ENCODE measurements at places on chromosomes 16 and 17.

DNA sequence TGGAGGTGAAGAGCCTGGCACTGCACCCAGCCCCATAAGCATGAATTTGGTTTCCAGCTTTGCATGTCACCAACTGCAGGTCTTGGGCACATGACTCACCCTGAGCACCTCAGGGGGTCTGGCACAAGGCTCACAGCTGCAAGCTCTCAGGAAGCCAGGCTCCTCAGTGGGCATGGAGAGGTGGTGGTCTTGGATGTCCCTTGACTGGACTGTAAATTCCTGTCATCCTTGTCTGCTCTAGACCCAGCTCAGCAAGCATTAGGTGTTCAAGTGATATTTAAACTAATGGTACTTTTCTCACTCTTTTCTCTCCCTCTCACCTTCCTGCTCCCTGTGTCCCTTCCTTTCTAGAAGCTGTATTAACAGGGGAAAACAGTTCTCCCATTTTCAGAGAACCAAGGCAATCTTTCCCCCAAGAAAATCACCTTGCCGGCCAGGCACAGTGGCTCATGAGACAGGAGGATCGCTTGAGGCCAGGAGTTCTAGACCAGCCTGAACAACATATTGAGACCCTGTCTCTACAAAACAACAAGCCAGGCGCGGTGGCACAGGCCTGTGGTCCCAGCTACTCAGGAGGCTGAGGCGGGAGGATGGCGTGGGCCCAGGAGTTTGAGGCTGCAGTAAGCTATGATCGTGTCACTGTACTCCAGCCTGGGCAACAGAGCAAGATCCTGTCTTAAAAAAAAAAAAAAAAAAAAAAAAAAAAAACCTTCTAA is 5.1 kb upstream of the KIFC3 start:
- DNase-seq: no peak

- DNase-seq: no peak
These were observed 37.9 kb downstream of the NUP88 start for GRCh38 chr17:5381542-5381941.

DNA sequence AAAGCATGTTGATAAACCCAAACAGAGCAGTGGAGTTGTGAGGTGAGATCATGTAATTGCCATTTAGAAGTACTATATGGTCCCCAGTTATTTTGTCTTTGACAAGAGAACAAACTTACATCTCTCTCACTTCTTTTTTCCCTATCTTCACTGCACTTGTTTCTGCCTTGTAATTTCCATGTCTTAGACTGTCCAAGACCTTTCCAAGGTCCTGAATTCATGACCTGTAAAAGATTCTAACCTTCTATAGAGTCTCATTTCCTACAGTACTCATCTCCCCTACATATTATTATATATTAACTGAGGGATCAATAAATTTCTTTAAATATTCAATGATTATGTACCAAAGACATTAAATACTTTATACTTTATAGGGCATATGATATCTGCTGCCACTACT is 295.3 kb upstream of the KIF2B start:
- no peak for DNase-seq

DNA sequence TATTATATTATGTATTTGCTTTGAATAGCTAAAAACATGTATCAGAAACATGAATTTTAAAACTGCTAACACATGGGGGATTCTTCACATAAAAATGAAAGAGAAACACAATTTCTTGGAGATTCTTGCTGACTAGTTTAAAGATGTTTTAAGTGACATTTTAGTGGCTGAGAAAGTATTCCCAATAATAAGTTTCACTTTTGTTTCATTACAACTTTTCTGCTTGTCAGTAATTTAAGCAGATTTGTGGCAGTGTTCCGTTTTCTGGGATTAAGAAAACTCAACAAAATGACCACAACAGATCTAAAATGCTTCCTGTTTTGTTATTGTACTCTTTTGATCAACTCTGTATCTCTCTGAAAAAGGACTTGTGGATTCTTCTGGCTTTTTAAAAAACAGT is 75.9 kb downstream of the NLK start:
- peak; percentile 46 for DNase-seq

DNA sequence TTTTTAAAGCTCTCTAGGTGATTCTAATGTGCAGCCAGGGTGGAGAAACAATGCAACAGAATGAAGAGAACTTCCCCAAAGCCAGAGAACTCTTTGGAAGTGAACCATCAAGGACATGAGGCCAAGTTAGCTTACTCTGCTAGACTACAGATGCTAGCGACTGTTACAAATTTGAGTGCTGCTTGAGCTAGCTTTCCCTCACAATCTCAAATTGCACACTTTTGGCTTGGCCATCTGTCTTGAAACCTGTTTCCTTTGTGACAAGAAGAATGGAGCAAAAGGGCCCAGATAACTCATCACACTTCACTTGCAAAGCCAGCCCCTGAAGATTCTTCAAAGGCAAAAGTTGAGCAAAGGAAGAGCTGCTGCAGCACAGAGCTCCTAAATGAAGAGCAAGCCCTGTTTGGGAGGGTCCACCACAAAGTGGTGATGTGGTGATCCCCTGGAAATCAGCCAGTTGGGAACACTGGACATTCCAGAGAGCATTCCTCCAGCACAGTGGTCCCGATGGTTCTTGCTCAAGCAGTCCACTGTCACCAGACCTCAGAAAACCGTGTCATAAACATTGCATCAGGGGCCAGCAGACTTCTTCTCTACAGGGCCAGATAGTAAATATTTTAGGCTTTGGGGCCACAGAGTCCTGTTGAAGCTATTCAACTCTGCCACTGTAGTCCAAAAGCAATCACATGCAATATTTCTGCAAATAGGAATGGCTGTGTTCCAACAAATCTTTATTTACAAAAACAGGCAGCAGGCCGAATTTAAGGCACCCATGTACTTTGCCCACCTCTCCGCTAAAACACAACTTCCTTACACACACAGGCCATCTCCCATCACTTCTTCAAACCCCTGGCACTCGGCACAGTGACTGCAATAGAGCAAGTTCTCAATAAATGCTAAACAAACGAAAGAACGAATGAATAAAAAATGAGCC is 21.2 kb downstream of the SLC39A11 start:
- DNase-seq: peak; percentile 38

DNA sequence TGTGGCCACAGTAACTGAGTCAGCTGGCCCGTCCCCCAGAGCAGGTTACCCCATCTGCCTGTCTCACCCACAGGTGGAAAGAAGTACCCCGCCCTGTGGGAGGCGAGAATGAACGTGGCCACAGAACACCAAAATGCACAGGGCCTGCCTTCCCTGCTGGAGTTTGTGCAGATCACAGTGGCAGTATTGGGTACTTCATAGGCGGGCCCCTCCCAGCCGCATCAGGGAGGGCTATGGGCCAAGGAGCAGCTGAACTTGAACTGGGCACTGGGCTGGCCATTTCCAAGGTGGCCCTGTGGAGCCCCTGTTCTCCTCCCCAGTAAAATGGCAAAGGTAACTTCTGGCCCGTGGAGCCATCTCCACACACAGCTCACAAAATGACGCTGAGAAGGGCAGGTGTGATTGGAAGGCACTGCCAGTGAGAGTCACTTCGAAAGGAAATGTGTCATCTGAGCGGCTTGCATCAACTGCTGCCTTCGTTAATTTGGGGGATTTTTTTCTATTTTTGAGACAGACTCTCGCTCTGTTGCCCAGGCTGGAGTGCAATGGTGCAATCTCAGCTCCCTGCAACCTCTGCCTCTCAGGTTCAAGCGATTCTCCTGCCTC is 162.9 kb downstream of the ENGASE start:
- DNase-seq: no peak

- no peak for DNase-seq
These were observed 21.4 kb downstream of the PITPNM3 start for GRCh38 chr17:6534846-6535514.

DNA sequence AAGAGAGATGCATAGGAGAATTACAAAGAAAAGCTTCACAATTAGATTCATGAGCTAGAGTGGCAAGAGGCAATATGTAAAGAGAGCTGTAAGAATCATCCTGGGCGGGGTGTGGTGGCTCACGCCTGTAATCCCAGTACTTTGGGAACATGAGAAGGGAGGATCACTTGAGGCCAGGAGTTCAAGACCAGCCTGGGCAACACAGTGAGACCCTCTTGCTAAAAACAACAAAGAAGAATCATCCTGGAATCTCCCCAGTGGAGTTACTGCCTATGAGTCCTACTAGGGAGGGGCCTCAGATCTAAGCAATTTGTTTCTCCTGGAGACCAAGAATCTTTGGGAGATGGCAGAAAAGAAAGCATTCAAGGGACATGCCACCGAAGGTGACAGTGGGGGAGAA is 119.1 kb downstream of the HIC1 start:
- DNase-seq: peak; percentile 71

- DNase-seq: no peak
These were observed 46.8 kb downstream of the OMG start for GRCh38 chr17:31250229-31250628.

DNA sequence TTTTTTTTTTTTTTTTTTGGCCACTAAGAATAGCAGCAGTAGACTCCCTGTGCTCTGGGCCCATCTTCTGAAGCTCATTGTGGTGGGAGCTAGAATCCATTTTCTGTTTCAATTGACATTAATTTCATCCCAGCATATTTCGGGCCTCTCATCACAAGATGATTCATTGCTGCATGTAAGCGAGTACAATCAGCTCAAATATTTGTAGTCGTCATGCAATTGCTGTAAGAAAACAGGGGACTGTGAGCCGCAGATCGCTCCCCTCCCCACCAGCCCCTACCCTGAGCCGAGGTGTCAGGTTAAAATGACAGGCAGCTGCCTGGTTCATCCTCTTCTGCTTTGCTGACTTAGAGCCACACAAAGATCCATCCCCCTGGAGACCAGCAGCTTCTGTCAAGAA is 358.8 kb upstream of the CDH5 start:
- DNase-seq: peak; percentile 23

GRCh38 chr16:89951509-89951908 is 3.0 kb downstream of the DEF8 start:
- no peak for DNase-seq

DNA sequence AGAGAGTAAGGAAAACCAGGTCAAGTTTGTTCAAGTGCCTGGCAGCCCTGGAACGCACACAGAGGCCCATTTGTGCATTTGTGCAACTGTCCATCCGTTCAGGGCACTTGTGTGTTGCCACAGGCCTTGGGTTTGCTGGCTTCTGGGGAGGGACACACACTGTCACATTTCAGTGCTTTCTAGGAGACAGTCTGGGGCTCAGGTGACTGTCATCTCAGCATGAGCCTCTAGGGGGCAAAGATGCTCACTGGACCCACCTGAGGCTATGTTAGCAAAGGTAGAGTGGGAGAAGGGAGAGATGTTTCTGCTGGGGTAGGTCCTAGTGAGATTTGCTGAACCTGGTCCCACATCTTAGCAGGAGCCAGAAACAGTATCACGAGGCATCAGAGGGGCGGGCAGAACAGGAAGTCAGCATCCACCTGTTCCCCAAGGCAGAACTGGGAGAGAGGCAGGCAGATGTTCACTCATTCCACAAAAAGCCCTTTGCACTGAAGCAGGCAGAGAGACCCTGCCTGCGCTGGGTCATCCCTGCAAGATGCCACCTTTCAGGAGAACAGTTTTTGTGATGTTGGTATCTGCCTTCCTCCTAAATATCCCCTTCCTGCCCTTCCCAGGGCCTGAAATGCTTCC is 48.5 kb downstream of the RAI1 start:
- DNase-seq: no peak

DNA sequence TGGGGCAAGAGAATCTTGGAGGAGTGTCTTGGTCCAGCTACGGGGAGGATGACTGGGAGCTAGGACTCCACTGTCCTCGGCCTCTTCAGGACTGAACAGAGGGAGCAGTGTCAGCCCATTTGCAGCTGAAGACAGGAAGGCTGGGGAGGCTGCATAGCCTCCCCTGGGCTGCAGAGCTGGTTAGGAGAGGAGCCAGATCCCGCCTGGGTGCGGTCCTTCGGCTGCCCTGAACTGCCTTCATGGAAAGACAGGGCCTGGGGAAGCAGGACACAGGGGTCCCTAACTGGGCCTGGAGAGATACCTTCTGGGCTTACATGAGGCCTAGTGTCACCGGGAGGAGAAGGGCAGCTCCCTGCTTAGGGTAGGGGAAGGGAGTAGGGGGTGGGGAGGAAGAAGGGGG is 26.6 kb downstream of the UNC13D start:
- DNase-seq: no peak

GRCh38 chr17:12296209-12296625 is 275.5 kb downstream of the MAP2K4 start:
- no peak for DNase-seq

DNA sequence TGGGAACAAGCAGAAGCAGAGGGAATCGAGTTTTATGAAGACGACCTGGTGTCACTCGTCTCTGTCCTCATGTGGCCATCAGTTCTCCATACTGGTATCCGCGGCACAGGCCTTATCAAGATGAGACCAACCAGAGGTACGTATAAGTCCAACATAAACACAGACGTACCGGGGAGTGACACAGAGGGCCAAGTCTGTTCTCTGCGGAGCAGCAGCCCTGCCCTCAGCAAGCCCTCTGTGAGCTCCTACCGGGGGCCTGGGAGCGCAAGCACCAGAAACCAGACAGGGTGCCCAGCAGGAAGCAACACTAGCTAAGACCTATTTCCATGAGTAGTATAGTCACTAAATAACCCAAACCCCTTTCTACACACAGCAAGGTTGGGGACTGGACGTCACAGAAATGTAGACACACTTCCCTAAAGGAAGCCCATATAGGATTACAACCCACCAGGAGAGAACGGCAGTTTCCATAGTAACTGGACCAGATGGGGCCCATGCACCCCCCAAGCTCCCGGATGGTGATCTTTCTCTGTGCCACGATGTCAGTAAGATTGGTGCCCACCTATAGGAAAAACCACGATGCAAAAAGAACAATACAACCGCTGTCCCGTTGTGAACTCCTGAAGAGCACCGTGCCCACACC is 911 bp downstream of the ARL16 start:
- no peak for DNase-seq

GRCh38 chr16:49596648-49597291 is 223.2 kb downstream of the C16orf78 start:
- DNase-seq: no peak

- DNase-seq: peak; percentile 37
These were observed 230.3 kb downstream of the MRTFB start for GRCh38 chr16:14301169-14302030.

Measured in fibroblast of villous mesenchyme (primary cell).